NCI-H2107 (cell line): ENCODE measurements at places on chromosomes 7 and 10.

GRCh38 chr10:124921261-124921660 lies 20.7 kb upstream of the ZRANB1 start:
- DNase-seq: no peak

DNA sequence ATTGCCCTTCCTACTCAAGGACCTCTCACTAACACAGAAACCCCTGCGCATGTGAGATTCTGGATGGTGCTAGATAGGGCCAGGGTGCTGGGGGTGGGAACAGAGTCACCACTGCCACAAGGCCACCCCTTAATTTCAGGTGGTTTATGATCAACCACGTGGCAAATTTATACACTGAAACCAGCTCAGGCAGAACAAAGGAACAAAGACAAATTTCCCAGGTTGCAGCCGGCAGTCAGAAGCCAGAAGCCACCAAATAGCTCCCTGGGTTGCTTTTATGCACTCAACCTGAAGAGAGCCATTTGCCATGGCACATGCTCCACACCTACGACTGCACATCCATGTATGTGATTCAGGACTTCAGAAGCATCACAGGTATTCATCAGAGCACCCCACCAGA lies 2.5 kb downstream of the VOPP1 start:
- DNase-seq: peak; percentile 80

- DNase-seq: no peak
Measured at GRCh38 chr10:30447125-30447799, 13.3 kb downstream of the MAP3K8 start.

DNA sequence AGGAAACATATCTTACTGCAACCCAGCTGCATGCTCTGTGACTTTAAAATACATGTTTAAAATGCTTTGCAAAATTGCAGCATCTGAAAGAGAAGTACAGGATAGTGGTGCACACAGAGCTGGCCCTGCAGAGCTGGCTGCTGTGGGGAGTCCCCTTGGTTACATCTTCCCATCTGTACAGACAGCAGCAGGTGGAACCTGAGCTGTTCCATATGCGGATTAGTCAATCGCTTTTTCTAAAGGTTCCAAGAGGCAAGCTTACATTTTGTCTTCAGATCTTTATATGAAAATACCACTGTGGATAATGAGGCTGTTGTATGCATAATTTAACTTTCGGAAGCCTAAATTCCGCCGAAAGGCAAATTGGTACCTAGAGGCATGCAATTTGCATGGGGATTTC lies 444.1 kb downstream of the NRG3 start:
- DNase-seq: no peak

GRCh38 chr10:110859206-110859972 lies 12.3 kb upstream of the PDCD4 start:
- no peak for DNase-seq

DNA sequence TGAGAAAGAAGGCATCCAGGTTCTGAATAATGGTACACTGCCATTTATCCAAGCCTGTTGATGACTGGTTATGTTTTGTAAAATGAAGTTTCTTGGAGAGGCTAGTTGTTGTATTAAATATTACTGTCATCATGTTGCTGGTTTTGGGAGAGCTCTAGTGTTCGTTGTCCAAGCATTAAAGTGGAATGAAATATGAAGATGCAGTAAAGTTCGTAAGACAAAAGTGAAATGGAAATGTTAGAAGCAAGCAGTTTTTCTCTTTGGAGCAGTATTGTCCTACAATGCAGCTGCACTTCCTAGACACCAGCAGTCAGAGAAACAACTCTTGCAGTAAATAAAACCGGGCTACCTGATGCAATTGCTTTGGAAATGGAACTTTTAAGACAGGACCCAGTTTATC lies 156.8 kb upstream of the FZD1 start:
- DNase-seq: no peak

DNA sequence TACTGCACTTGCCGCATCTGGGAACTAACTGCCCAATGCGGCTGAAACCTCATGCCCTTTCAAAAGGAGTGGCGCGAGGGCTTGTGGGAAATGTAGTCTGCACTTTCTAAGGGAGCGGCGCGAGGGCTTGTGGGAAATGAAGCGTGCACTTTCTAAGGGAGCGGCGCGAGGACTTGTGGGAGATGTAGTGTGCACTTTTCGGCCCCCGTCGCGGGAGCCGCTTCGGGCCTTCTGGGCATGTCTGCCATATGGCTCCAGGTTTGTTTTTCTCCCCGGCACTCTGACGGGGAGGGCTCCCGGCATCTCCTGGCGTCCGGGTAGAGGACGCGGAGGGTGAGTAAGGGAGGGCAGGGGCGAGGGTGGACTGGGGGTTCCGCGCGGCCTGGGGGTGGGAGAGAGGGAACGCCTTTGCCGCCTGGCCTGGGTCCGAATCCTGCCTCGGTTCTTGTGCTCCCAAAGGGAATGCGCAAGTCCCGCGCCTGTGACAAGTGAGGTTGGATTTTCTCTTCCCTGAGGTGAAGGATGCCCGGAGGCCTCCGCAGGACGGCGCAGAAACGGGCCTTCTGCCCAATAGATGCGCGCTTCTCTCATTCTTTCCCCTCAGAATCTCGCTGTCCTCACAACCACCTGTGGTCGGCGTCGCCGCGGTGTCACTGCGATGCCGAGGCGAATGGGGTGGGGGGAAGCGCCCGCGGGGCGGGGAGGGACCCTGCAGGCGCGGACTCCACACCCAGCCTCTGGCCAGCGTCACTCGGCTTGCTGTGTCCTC lies at the start of gene ZNF37A:
Gene ZNF37A (plus strand): TSS at position 180 of the 769 bp plus-strand sequence. CDS start 2,281 bp downstream, outside the sequence.
- peak; percentile 74 for DNase-seq

DNA sequence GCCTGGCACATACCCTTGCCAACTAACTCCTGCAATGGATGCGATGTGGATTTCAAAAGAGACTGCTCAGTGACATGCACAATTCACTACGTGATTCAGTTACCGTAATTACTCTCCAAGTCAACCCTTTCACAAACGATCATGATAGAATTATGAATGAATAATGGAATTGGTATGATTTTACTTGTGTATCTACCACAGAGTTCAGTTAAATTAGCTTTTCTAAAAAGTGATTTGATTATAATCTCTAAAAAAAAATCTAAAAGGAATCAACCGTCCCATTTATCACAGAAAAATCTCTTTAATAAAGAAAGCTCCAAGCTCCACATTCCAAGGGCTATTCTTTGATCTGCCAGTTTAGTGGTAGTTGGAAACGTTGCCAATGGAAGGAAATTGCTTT lies 30.4 kb upstream of the RSU1 start:
- DNase-seq: no peak

DNA sequence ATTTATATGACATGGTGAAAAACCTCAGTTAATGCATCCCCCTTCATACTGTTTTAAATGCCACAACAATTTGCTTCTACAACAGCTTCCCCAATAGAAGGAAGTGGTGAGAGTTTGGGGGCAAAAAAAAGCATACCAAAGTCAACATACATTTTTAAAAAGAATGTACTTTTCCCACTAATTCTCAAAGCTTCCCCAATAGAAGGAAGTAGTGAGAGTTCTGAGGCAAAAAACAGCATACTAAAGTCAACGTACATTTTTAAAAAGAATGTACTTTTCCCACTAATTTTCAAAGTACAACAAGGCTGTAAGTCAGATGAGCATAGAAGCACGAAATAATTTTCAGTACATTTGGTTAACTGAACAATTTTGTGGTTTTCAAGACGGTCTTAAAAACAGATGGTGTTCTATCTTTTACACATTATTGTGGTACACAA lies 24.0 kb downstream of the WASL start:
- DNase-seq: no peak

GRCh38 chr10:11673346-11674280 lies 62.2 kb upstream of the USP6NL start:
- DNase-seq: no peak

GRCh38 chr10:49627038-49627437 lies 13.2 kb downstream of the CHAT start:
- no peak for DNase-seq

- no peak for DNase-seq
Measured at GRCh38 chr7:51279391-51280023, 37.1 kb downstream of the COBL start.

DNA sequence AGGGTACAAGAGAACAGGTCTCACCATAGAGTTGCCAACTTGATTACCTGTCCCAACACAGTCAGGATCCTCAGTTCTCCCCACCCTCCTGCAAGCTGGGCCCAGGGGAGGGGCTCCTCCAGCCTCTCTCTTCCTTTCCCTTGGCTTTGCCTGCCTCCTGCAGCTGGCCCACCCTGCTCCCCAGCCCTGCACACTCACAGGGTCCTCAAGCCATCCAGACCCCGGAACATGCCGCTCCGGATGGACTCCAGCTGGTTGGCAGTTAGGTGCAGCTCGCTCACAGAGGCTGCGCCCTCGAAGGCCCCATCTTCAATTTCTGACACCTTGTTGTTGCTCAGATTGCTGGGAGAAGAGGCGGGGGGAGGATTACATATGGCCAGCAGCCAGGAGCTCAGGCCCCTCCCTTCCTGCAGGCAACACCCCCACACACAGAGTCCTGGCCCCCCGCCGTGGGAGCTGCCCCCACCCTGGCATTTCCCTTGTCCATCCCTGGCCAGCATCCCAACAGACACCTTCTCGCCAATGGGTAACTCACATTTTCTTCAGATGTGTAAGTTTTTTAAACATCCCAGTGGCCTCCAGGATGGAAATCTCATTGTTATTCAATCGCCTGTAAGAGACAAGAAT lies 139.2 kb downstream of the SLIT1 start:
- DNase-seq: no peak

- peak; percentile 82 for DNase-seq
Measured at GRCh38 chr7:55099821-55100543, 81.2 kb downstream of the EGFR start.

DNA sequence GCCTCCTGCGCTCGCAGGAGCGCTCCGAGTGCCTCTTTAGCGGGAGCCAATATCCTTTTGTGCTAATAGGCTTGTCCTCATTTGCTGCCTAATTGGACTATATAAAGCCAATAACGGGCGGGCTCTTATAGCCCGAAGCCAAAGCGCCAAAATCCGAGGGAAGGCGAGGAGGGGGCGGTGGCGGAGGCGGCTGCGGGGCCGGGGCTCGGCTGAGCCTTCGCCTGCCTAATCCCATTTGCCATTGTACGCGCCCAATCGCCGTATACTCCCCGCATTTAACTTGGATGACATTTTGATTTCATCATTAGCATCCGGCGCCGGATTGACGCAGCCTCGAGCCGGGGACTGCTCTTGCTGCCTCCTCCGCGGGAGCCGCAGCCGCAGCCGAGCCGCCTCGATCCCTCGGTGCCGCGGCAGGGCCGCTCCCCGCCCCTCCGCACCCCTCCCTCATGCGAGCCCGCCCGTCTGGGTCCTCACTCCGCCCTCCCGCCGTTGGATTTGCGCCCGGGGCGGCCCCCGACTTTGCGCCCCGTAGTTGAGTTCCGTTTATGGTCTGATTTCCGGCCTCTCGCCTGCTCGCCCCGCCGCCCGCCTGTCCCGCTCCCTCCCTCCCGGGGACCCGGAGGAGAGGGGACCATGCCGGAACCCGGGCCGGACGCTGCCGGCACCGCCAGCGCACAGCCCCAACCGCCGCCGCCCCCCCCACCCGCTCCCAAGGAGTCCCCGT lies at the start of gene HMX3:
Gene HMX3 (plus strand): TSS at position 556 of the 727 bp plus-strand sequence. CDS start 81 bp downstream, at position 637.
- no peak for DNase-seq

- DNase-seq: no peak
Measured at GRCh38 chr7:48419401-48419800, 248.1 kb downstream of the ABCA13 start.

DNA sequence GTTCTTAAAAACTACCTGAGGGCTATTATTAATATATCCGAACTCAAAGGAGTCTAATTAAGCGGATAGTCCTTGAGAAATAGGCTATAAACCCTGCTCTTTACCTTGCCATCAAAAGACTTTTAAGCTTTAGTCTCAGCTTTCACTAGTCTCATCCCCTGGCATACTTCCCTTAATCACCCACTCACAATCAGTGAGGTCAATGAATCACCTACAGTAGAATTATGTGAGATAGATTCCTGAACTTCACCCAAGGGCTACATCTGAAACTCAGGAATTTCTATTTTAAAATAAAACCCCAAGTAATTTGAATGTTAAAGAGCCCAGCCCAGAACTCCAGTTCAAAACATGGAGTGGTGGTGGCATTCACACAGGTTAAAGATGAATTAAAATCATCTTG lies 108.7 kb downstream of the ETV1 start:
- no peak for DNase-seq

DNA sequence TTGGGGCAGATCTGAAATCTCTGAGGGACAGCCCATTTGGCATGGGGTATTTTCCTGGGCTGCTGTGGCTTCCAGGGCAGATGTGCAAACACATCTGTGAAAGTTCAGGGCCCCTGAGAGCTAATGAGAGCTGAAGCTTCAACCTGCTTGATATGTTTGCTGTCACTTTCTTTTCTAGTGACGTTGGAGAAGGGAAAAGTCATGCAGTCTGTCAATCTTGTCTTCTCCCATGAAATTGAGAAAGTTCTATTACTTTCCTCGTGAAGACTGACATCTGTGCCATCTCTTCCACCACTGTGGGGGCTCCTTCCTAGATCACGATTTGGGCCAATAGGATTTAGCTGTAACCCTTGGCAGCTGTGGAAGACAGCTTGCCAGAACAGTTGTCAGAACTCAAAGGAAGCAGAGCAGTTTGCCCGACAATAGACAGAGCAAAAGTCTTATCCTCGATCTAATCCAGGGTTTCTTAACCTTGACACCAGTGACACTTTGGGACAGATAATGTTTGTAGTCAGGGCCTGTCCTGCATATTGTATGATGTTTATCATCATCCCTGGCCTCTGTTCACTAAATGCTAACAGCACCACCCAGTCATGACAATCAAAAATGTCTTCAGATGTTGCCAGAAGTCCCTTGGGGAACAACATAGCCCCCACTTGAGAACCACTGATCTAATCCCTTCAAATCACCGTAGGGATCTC lies 586.5 kb downstream of the LRMDA start:
- no peak for DNase-seq

DNA sequence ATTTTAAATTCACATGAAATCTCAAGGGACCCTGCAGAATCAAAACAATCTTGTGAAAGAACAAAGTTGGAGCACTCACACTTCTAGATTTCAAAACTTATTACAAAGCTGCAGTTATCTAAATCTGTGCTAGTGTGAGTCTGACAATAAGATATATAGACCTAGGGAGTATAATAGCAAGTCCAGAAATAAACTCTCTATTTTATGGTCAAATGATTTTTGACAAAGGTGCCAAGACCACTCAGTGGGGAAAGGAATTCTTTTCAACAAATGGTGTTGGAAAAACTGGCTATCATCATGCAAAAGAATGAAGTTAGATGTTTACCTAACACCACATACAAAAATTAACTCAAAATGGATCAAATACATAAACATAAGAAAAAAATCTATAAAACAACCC lies 68.2 kb downstream of the TFEC start:
- DNase-seq: no peak

GRCh38 chr10:34687434-34688210 lies 127.5 kb downstream of the PARD3 start:
- no peak for DNase-seq

DNA sequence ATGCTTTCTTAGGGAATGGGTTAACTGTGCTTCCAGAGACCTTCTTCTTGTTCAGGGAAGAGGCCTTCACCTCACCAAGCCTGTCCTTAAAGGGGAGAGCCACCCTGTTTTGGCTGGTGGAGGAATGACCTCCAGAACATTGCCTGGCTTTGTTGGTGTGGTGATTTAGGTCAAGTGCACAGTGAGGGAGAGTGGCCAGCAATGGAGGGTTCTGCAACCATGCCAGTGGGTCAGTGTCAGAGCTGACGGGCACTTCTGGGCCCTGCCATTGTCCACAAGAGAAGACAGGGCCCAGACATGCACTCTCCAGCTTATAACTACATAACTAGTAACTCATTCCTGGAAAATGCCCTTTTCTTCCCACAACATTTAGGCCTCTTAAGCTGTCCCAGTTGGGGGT lies 238.5 kb upstream of the AKR1E2 start:
- no peak for DNase-seq

- no peak for DNase-seq
Measured at GRCh38 chr10:22810643-22811465, 96.5 kb upstream of the PIP4K2A start.

- no peak for DNase-seq
Measured at GRCh38 chr10:24579906-24580305, 143.8 kb downstream of the ARHGAP21 start.
